ENCODE measurements at places on chromosomes 6 and 20.

- DNase-seq: peak; percentile 97
These were observed at the start of the genes ESF1 and NDUFAF5 for GRCh38 chr20:13784893-13785715. TSS of gene ESF1 (minus strand) at chr20:13784919. CDS start at chr20:13783140, 1,779 bp downstream. TSS of gene NDUFAF5 (plus strand) at chr20:13785028. CDS start at chr20:13785069, 41 bp downstream.

DNA sequence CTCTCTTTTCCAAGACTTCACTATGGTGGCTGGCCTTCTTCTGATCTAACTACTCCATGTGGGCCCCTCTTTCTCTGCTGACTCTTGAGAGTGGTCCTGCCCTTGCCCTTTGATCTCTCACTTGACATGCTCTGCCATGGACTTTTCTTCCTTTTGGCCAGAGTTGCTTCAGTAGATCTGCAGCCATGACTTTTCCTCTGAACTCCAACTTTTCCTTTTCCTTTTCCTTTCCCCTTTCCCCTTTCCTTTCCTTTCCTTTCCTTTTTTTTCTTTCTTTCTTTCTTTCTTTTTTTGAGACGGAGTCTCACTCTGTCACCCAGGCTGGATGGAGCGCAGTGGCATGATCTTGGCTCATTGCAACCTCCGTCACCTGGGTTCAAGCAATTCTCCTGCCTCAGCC, 88.5 kb downstream of the JAG1 start:
- DNase-seq: no peak

DNA sequence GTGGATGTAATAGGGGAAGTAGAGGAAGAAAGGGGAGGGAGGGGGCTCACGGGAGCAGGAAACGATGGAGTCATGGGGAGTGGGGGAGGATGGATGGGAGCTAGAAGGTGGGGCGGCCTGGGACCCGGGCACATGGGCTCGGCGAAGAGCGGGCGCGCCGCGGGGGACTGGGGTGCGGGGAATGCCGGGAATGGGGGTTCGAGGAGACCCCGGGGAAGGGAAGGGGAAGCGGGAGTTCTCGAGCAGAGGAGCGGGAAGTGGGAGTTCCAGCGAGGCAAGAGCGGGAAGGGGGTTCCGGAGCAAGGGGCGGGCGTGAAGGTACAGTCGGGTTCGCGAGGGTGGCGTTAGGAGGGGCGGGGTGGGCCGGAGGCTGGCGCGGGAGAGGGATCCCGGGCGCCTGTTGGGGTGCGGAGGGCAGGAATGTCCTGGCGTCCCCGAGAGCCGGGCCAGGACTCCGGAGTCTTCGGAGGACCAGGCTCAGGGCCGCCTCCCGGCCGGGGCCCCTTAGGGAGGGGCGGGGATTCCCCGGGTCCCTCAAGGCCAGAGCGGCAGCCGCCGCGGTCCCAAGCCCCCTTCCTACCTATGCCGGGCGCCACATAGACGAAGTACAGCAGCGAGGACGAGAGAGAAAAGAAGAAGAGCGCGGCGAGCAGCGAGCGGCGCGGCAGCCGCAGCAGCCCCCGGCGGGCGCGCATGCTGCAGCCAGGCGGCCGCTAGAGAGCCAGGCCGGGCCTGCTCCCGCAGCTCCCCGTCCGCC, 504 bp downstream of the B4GALT5 start:
- DNase-seq: peak; percentile 36

- no peak for DNase-seq
These were observed 248.7 kb upstream of the ASCC3 start for GRCh38 chr6:101129851-101130250.

- no peak for DNase-seq
These were observed 42.8 kb downstream of the SLC35B3 start for GRCh38 chr6:8392569-8392968.

DNA sequence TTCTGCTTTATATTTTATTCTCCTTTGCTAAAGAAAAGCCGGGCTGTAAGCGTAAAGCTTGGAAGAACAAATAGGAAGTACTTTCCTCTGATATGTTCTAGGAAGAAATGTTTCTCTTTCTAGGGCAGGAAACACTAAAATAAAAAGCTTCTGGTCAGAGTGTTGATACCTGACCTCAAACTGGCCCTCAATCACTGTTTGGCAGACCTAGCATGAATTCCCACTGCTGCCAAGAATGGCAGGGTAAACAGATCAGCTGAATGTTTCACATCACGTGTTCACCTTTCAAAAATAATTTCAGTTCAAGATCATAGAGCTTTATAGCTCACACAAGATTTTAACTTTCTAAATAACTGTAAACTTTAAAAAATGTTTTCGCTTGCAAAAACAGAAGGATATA, 2.9 kb downstream of the MPC1 start:
- no peak for DNase-seq

DNA sequence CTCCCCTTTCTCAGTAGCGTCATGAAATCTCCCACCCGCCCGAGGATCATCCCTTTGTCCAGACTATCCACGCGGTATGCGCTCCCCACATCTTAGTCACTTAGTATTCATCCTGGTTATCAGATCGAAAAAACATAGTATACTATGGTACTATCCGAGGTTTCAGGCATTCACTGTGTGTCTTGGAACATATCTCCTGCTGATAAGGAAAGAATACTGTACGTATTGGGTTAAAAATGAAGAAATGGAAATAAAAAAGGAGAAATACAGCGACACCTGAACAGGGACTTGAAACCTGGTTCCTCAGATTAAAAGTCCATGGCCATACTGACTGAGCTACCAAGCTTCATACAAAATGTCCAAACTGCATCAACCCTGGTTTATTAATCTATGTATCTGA, 14.0 kb downstream of the HMGN4 start:
- DNase-seq: no peak

DNA sequence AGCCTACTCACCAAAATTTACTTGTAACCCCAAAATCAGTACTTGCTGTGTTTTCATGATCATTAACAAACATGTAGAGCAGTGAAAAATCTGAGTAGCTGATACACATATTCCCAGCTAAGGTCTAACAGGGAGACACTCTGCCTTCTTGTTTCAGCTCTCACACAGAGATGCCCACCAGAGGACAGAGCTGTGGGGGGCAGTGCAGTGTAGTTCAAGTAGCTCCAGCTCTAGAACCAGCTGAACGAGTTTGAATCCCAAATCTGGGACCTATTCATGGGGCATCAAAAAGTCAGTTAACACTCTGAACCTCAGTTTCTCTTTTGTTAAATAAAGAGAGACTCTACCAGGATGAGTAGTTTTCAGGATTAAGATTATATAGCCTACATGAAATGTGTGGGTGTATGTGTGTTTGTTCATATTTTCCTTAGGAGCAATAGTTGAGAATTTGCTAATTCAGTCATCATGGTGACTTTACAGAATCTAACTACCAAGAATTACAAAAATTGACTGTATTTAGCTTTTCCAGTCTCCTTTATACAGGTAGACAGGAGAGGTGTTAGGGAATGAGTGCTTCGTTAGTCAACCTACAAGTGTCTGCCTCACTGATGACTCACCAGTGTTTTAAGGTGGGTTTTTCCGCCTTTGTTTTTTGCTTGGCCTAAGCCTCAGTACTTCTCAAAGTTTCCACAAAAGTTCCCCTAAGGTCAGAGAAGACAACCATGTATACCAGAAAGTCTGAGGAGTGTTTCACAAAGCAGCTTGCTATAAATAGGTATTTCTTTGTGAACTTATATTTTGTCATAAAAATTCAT, 164.0 kb upstream of the RUNX2 start:
- peak; percentile 74 for DNase-seq

GRCh38 chr6:88662163-88662580, 301.2 kb downstream of the RNGTT start:
- DNase-seq: no peak

GRCh38 chr6:122392564-122393350, 6.7 kb upstream of the HSF2 start:
- DNase-seq: peak; percentile 7

DNA sequence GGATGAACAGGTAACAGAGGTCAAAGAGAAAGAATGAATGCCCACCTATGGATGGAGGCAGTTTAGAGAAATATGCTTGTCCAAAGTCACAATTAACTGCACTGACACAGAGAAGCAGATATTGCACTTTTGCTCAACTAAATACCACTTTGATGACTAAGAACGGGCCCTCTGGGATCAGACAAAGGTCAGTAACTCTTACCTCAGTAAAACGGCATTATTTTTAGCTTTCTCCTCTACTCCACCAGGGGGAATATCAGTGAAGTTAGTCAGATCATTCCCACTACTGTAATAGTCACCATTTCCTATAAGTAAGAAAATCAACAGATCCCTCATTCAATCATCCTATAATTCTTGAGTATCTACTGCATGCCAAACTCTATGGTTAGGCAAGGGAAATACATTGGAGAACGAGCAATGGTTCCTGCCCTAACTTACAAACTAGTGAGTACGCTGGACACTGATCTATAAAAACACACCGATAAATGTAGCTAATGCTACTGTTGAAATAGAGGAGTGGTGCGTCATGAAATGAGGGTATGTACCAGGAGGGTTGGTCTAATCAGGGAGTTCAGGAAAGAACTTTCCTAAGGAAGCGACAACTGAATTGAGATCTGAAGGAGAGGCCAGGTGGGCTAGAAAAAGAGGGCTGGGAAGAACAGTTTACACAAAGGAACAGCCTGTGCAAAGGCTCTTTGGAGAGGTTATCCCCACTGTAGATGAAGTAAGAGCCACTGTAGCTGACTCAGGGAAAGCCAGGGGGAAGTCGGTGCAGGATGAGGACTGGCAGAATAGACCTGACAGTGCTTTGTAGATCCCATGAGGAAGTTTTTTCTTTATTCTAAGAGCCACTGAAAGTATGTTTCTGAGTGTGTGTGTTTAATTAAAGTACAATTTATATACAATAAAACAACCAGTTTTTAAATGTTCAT, 9.2 kb downstream of the ECI2 start:
- peak; percentile 7 for DNase-seq

GRCh38 chr6:79441192-79441591, 96.0 kb downstream of the LCA5 start:
- DNase-seq: no peak

DNA sequence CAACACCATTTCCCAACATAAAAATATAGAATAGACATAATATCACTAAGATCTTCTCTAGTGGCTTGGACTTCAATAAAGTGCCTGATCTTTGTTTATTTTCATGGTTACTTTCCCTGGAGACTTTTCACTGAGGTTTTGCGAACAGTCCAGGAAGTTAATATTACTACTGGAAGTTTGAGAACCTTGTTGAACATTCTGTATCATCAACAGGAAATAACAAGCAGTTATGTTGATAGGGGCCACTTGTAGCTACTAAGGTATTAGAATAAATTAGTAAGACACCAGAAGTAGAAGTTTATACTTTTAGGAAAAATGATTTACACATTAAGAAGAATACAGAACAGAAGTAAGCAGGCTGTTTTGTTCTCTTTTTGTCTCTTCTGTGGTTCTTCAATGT, 180.2 kb downstream of the TFAP2B start:
- DNase-seq: no peak

GRCh38 chr20:32483351-32484224, 101.5 kb downstream of the NOL4L start:
- DNase-seq: peak; percentile 40

DNA sequence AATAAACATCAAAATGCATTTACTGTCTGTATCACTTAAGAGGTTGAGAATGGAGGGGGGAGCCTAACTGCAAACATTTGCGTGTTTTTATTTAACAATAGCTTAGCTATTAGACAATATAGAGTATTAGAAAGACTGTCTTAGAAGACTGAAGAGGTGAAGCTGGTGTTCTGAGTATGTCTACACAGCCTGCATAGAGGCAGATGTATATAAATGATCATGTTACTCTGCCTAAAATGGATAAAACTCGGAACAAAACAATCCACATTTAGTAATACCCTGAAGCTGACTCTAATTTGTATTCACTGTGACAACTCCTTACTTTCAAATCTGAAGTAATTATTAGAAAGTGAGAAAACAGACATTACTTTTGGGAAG, 181.9 kb downstream of the GMPR start:
- DNase-seq: no peak

GRCh38 chr6:34696189-34696738, 303 bp downstream of the ILRUN start:
- no peak for DNase-seq

DNA sequence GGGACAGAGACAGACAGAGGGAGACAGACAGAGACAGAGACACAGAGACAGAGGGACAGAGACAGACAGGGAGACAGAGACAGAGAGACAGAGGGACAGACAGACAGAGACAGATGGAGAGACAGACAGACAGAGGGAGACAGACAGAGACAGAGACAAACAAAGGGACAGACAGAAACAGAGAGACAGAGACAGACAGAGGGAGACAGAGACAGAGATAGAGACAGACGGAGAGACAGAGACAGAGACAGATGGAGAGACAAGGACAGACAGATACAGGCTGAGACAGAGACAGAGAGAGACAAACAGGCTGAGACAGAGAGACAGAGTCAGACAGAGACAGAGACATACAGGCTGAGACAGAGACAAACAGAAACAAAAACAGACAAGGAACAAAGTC, 39.4 kb upstream of the PHACTR3 start:
- DNase-seq: no peak

DNA sequence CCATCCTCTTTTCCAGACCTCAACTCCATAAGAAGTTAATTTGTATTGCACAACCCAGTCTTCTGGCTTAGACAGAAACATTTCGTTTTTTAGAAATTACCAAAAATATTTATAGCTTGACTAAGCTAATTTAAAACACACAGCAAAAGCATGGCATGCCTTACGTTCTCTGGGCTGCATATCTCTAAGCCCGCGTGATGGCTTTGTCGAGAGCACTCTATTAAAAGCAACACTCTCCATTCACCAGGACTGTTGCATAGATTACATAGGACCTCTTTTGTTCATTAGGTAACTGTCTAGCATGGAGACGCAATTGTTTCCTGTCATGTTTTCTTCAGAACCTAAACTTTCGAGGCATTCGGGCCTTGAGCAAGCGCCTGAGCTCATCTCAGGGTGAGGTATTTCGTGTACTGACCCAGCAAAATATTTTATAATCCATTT, 104.5 kb downstream of the IBTK start:
- DNase-seq: no peak

DNA sequence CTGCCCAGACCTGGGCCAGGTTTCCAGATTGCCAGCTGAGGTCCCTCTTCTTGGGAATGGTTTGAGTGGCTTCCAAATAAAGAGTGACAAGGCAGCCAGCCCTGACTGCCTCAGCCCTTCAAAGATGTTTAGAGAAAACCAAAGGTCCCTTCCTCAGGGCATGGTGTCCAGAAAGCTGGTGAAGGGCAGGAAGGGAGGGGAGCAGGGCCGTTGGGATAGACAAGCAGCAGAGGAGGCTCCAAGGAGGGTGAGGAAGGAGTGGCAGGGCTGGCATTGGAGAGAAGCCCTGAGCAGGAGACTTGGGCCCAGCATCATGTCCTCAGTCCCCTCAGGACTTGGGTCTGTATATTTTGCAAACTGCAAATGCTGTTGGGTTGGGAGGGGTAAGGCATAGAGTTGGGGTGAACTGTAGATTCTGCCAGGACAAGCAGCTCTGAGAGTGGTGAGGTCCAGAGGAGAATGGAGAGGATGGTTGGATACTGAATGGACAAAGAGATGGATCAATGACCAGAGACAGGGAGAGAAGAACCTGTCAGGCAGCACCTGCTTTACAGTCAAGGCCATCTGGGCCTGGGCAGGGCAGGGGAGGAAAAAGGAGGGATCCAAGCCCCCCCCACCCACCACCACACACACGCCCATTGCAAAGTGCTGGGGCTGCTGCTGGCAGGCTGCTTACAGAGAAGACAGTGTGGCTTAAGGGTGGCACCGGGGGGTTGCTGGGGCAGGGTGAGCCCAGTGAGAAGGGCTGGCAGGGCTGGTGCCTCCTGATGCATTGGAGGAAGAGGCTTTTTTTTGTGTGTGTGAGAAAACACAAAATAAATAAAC, 5.5 kb upstream of the DSN1 start:
- no peak for DNase-seq

Measured in activated CD4-positive, alpha-beta T cell treated with anti-CD3 and anti-CD28 coated beads, Interleukin-10, Interleukin-2, amounts not matched to agents 100 ng/mL and 50 ng/mL, durations not matched to agents 16 hours and 8 hours (primary cell).